ENCODE measurements at places on chromosomes 4 and X. TPM values are rescaled to one million over a fixed set of nuclear protein-coding genes. Genes with fewer than 3 reads are reported as not detected.
A peak's percentile ranks its signal among the peaks of the same experiment; 100 is the strongest.

GRCh38 chr4:77014256-77014655 lies 61.5 kb downstream of the CCNI start:
- H3K27me3 ChIP-seq, result no peaks in the 10 kb centered on the region
- no peaks in the 10 kb centered on the region for H3K4me1 ChIP-seq
- no peak for DNase-seq
- H3K4me3 ChIP-seq, result no peak overlapping the region

DNA sequence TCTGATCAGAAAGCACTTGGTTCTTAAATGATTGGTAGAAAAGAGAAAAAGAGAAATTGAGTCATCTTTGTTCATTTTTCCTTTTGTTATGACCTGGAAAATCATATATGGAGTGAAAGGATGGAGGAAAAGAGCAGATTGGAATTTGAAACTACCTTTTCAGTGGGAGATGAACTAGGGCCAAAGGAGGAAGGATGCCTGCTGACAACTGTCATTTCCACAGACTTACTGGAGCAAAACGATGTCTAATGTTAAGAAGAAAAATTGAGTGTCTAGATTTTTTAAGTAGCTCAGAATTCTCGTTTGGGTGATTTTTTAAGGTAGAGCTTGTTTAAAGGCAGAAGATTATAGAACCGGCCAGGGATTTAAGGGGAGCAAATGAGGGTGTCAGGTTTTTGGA lies 144.6 kb upstream of the KCNIP4 start:
- H3K4me1 ChIP-seq, result no peaks in the 10 kb centered on the region
- H3K27ac ChIP-seq, result no peak overlapping the region
- H3K27me3 ChIP-seq, result no peaks in the 10 kb centered on the region
- no peak overlapping the region for H3K4me3 ChIP-seq
- no peaks in the 10 kb centered on the region for H3K36me3 ChIP-seq

DNA sequence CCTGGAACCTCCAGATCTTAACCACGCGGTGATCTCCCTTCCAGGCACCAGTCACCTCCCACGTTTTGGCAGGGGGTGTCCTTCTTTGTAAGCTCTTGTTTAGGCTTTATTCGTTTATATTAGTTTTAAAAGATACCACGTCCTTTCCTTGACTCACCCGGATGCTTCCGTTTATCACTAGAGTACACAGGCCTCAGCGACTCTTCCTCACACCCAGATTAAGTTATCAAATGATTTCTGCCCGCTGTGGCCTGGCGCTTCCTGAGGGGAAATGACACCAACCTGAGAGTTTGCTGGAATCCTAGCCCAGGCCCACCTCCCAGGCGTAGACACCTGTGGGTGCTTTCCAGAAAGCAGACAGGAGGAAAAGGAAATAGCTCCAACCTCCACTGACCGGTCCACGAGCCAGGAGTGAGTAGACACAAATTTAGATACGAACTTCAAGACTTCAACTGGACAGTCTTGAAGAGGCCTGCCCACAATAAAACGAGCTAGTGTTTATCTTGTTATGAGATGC lies 756 bp upstream of the ADAMTS3 start:
- peak overlapping the region; percentile 73 for H3K27ac ChIP-seq
- H3K4me1 ChIP-seq, result peaks cover 8% of the 10 kb centered on the region

DNA sequence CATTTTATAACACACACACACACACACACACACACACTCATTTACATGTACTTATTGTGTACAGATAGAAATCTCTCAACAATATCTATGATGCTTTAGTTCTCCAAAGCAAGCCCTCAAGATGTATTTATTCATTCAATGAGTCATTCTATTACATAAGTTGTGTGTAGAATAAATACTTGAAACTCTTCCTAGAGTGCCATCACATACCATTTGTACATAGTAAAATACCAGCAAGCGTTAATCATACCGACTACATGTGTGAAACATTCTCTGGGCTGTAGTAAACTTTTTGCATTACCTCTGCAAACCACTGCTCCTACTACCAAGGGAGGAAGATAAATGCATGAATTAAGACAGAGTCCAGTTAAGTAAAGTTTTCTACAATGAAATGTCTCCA lies 70.9 kb downstream of the EPHA5 start:
- H3K27ac ChIP-seq, result no peak overlapping the region
- no peaks in the 10 kb centered on the region for H3K27me3 ChIP-seq
- H3K36me3 ChIP-seq, result no peaks in the 10 kb centered on the region
- DNase-seq, result no peak
- H3K4me3 ChIP-seq, result no peak overlapping the region

GRCh38 chrX:31061091-31061490 lies 10.8 kb downstream of the FTHL17 start:
- no peak overlapping the region for H3K27ac ChIP-seq
- H3K36me3 ChIP-seq, result no peaks in the 10 kb centered on the region
- H3K4me1 ChIP-seq, result no peaks in the 10 kb centered on the region
- H3K27me3 ChIP-seq, result no peaks in the 10 kb centered on the region

GRCh38 chr4:161841759-161842158 lies 322.0 kb downstream of the FSTL5 start:
- H3K27me3 ChIP-seq, result no peaks in the 10 kb centered on the region
- no peak for DNase-seq
- H3K36me3 ChIP-seq, result no peaks in the 10 kb centered on the region
- H3K27ac ChIP-seq, result no peak overlapping the region
- H3K4me1 ChIP-seq, result no peaks in the 10 kb centered on the region
- H3K4me3 ChIP-seq, result no peak overlapping the region

DNA sequence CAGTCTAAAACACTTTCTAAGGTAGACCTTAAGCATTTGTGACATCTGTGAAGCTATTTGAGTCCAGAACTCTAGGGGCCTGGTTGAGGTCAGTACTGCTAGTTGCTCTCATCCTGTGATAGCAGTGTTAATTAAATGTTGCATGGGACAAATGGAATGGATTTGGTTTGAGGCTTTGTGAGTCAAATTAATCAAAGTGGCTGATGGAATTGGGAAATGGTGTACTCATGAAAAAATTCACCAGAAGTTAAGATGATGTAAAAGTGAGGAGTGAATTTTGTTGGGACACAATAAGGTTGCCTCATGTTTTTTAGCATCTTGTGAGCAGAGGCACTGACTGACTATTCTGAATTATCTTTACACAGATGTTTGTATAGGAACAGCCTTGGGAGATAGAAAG lies 99.2 kb upstream of the ARSJ start:
- no peaks in the 10 kb centered on the region for H3K27me3 ChIP-seq
- no peak overlapping the region for H3K4me3 ChIP-seq
- H3K27ac ChIP-seq, result no peak overlapping the region
- H3K36me3 ChIP-seq, result no peaks in the 10 kb centered on the region
- DNase-seq, result no peak
- H3K4me1 ChIP-seq, result no peaks in the 10 kb centered on the region

- no peaks in the 10 kb centered on the region for H3K36me3 ChIP-seq
- H3K4me1 ChIP-seq, result peaks cover 27% of the 10 kb centered on the region
- peak overlapping the region; percentile 87 for H3K27ac ChIP-seq
These were observed 869 bp upstream of the ADD1 start for GRCh38 chr4:2842687-2843262.

GRCh38 chr4:10205223-10205622 lies 88.6 kb upstream of the WDR1 start:
- no peak overlapping the region for H3K4me3 ChIP-seq
- no peaks in the 10 kb centered on the region for H3K36me3 ChIP-seq
- no peaks in the 10 kb centered on the region for H3K4me1 ChIP-seq
- DNase-seq, result no peak

- H3K4me1 ChIP-seq, result peaks cover 26% of the 10 kb centered on the region
- H3K36me3 ChIP-seq, result no peaks in the 10 kb centered on the region
- no peaks in the 10 kb centered on the region for H3K27me3 ChIP-seq
- H3K4me3 ChIP-seq, result no peak overlapping the region
These were observed 167.9 kb downstream of the SMIM20 start for GRCh38 chr4:26081795-26082498.

- DNase-seq, result no peak
- H3K36me3 ChIP-seq, result no peaks in the 10 kb centered on the region
- H3K27me3 ChIP-seq, result peaks cover 33% of the 10 kb centered on the region
- H3K27ac ChIP-seq, result no peak overlapping the region
These were observed 68.2 kb upstream of the NKX1-1 start for GRCh38 chr4:1474126-1475090.

DNA sequence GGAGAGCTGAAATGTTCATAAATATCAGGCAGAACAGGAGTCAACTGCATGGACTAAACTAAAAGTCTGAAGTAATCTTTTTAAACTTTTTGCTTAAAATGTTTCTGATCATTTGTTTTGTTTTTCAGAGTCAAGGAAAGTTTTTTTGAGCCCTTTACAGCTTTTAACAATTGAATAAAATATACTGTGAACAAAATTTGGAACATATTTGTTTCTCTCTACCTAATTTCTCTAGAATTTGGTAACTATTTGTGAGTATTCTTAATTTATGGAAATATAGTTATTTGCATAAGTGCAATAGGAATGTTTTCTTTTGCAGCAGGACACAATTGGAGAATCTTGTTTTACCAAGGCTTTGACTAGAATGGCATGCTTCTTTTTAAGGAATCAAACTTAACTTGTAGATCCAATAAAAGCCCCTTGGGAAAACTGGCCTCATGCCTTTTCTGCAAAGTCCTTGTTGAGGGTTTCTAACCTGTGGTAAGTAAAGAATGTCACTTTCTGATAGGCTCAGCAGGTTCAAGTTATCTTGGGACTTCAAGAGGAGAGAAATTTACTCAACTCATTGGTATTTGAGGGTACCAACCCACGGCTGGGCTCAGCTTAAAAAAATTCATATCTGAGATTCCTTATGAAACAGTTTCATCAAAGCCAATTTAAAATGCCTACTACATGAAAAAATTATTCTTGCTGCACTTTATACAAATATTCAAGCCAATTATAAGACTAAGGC lies 91.5 kb downstream of the UPRT start:
- H3K4me3 ChIP-seq, result no peak overlapping the region
- H3K4me1 ChIP-seq, result no peaks in the 10 kb centered on the region
- H3K27me3 ChIP-seq, result no peaks in the 10 kb centered on the region
- no peak overlapping the region for H3K27ac ChIP-seq

DNA sequence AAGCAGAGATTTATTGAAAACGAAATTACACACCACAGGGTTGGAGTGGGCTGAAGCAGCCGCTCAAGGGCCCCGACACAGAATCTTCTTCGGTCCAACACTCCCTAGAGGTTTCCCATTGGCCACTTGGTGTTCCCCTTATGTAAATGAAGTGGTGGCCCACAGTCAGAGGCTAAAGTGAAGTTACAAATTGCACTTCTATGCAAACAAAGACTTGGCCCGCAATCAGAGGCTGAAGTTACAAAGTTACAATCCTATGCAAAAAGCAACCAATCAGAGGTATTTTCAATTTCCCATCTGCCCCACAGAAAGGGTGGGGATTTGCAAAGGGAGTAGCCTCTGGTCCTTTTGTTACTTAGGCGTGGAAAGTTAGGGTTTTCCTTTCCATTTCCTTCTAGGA lies 35.7 kb upstream of the SLC25A43 start:
- H3K27me3 ChIP-seq, result no peaks in the 10 kb centered on the region
- no peak overlapping the region for H3K4me3 ChIP-seq
- no peaks in the 10 kb centered on the region for H3K4me1 ChIP-seq
- no peak overlapping the region for H3K27ac ChIP-seq
- no peaks in the 10 kb centered on the region for H3K36me3 ChIP-seq
- DNase-seq, result no peak

DNA sequence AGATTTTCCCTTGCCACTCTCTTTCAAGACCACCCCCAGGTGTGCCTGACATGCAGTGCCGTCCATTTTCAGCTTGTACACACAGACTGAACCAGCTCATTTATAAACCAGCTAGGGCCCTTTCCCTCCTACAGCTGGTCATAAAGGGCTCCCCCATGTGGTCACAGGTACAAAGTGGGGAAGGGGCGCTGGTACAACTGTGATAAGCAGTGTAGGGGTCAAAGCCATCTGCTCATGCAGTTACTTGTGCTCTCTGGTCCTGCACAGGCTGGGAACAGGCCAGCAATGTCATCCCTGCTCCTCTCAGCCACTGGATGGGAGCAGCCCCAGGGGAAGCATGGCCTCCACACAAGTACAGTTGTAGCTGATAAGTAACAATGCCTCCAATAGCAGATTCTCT lies 20.6 kb downstream of the GABRQ start:
- H3K36me3 ChIP-seq, result no peaks in the 10 kb centered on the region
- H3K4me3 ChIP-seq, result no peak overlapping the region
- no peaks in the 10 kb centered on the region for H3K4me1 ChIP-seq
- no peaks in the 10 kb centered on the region for H3K27me3 ChIP-seq
- H3K27ac ChIP-seq, result no peak overlapping the region
- DNase-seq, result no peak

GRCh38 chr4:76747563-76747962 lies 150.4 kb downstream of the SOWAHB start:
- H3K27me3 ChIP-seq, result no peaks in the 10 kb centered on the region
- no peak overlapping the region for H3K27ac ChIP-seq
- H3K4me3 ChIP-seq, result no peak overlapping the region
- H3K36me3 ChIP-seq, result no peaks in the 10 kb centered on the region
- no peak for DNase-seq
- H3K4me1 ChIP-seq, result peaks cover 31% of the 10 kb centered on the region

DNA sequence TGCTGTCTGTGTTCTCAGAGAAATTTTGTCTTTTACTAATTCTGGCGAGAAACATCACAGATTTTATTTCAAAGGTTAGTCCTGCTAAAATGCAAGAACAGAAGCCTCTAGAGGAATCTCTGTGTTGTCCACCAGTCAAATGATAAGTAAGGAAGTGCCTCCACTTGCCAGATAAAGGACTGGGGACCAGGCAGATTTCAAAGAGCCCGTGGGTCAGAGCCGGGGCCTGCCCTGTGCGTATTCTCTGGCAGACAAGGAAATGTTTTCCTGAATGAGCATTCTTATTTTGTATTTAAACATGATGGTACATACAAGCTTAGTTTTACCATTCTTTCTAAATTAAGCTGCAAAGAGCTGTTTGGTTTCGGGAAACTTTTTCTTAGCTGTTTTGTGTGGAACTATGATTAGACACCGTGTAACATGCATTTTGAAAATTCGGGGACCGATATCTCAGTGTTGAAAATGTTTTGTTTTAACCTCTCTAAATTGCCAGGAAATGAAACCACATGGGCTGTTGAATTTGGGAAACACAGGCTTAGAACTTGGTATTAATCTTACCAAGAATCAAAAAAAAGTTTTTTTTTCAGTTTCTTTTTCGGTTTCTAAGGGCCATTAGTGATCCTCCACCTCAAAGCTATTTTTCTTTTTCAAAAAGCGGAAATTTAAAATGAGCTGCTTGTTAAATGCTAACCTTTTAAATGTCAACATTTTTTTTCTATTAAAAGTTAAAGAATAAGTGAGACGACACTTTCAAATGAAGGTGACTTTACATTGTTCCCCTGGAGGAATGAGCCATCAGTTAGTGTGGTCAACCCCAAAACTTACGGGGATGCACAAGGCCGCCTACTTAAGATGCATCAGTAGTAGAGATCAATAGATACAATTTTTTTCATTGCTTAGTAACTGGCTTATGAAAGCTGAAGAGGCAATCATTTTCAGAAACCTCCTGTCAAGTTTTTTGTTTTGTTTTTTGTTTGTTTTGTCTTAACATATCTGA lies 89.6 kb upstream of the MTM1 start:
- no peak for DNase-seq
- H3K4me3 ChIP-seq, result no peak overlapping the region
- H3K27me3 ChIP-seq, result no peaks in the 10 kb centered on the region
- H3K27ac ChIP-seq, result no peak overlapping the region

GRCh38 chr4:173169178-173169427 lies 492 bp downstream of the GALNT7 start:
- no peak for DNase-seq
- H3K27ac ChIP-seq, result peak overlapping the region; percentile 96
- no peaks in the 10 kb centered on the region for H3K36me3 ChIP-seq
- H3K4me3 ChIP-seq, result peak overlapping the region; percentile 75

The RPL34 gene
- 1,152 TPM for total RNA-seq

The ZCCHC13 gene
- not detected for total RNA-seq

The POU4F2 gene
- total RNA-seq, result not detected

The CENPU gene
- 3.0 TPM for total RNA-seq

The NDUFB11 gene
- 65.1 TPM for total RNA-seq

The RBM46 gene
- total RNA-seq, result 0.39 TPM

The CXCL1 gene
- total RNA-seq, result 0.84 TPM

The JAKMIP1 gene
- total RNA-seq, result 0.30 TPM

The ARHGAP10 gene
- total RNA-seq, result 203 TPM

All from tibial nerve (tissue), 4 donors.